Foreskin keratinocyte (primary cell): ENCODE measurements at places on chromosomes 6 and 20. TPM values are rescaled to one million over a fixed set of nuclear protein-coding genes. Genes with fewer than 3 reads are reported as not detected.

Gene KHDRBS2
- polyA plus RNA-seq: not detected in 2 replicates

Gene ADGRB3
- not detected in 2 replicates for polyA plus RNA-seq

Gene MYBL2
- polyA plus RNA-seq: 60.5 and 74.9 TPM in 2 replicates

Gene TBP
- 13.2 and 14.1 TPM in 2 replicates for polyA plus RNA-seq

Gene HLA-DQB1
- polyA plus RNA-seq: 3.0 and 5.1 TPM in 2 replicates
